RWPE1 (cell line): ENCODE measurements at places on chromosomes 7 and 10.

DNA sequence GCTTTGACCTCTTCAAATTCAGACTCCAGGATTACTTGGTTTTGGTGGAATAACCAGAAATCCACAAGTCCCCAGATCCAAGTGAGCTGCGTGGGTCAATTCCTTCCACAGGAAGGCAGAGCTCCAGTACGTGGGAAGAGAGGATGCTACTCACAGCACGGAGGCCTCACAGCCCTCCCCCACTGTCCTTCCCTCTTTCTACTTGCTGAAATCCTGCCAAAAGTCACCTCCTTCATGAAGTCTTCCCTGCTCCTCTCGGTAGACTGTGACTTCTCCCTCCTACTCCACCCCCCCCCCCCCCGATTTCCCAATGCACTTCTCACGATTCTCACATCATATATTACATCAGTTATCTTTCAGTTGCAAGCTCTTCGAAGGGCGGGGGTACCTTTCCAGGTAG, 12.3 kb downstream of the CAMK2G start:
- DNase-seq = no peak

GRCh38 chr10:11080564-11080984, 62.9 kb downstream of the CELF2 start:
- no peak for DNase-seq

GRCh38 chr7:19575909-19576557, 132.8 kb downstream of the POLR1F start:
- no peak for DNase-seq

- peak; percentile 38 for DNase-seq
Measured at GRCh38 chr10:94546049-94546900, 687 bp downstream of the HELLS start.

GRCh38 chr10:21813946-21814345, 189.6 kb downstream of the DNAJC1 start:
- no peak for DNase-seq

DNA sequence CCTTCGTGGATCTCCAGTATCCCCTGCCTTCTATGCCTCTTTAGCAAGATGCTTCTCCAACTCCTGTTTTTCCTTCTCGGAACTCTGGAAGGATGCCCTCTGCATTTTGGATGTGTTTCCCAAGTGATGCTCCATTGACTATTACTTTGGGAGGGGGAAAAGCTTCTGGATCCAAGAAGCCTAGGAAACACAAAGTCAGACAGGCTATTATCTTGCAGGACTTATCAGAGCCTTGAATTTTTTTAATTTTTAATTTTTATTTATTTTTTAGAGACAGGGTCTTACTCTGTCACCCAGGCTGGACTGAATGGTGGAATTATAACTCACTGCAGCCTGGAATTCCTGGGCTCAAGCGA, 21.1 kb downstream of the TMEM270 start:
- DNase-seq = no peak

DNA sequence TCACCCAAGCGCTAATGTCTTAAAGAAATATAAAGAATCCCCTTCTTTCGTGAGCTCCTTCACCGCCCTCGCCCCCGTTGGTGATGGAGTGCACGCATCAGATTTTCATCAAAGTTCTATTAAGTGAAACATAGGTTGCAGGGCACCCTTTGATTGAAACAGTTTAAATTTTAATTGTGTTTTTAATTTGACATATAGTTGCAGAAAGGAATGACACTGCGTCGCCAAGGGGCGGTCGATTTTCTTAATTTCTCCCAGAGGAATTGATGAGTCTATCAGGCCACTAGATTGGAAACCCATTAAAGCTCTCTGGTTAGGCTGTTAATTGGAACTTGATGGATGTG, 4.1 kb upstream of the HMX2 start:
- DNase-seq = no peak

- DNase-seq = no peak
Measured at GRCh38 chr10:132590752-132591121, 53.1 kb downstream of the INPP5A start.

DNA sequence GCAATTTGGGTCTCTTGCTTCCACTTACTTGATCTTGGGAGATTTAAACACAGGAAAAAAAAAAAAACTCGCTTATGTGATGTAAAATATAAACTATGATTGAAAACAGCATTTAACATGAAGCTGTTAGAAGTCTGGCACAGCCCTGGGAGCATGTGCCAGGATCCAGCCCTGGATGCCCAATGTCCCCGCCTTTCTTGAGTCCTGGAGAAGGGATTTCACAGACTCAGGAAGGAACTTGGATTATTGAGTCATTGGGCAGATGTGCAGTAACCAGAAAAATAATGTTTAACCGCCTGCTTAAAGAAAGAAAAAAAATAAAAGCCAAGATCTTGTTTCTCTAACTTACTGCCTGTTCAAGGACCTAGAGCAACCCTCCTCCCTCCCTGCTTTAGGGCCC, 3.7 kb upstream of the JCAD start:
- DNase-seq = no peak

DNA sequence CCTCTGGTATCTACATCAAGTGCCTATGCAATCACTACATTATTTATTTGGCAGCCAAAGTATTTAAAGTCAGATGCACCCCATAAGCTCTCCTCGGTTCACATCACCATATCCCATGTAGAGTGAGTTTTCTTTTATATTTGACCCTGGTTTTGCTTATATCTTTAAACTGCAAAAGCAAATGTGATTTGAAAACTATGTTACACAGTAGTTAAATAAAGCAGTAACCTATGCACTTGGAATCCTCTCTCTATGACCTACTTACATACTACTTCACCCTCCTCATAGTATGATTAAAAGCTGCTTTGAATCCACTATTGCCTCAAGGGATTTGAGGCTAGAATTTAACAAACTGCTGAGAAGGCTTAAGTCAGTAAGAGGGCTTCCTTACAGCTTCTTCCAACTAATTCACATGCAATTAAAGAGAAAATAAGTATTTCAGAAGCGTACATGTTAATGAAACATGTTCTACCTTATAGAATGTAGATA, 2.2 kb upstream of the CELF2 start:
- no peak for DNase-seq

GRCh38 chr10:79610601-79611191, at the start of gene SFTPA1:
Gene SFTPA1, plus strand, starts transcription at chr10:79610939. Its CDS starts 887 bp downstream, at chr10:79611826.
- DNase-seq = no peak

DNA sequence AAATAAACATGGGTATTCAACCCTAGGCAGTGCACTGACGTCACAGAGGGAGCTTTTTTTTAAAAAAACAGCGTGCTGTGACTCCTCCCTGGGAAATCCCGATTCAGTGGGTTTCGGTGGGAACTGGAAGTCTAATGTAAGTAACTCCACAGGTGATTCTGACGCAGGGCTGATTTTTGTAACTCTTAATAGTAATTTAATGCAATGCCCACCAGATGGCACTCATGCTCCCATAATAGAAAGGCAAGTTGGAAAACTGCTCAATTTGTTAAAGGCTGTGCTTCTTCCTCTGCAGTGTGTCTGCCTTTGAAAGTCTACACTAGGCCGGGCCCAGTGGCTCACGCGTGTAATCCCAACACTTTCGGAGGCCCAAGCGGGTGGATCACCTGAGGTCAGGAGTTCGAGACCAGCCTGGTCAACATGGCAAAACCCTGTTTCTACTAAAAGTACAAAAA, 10.9 kb upstream of the RSU1 start:
- peak; percentile 28 for DNase-seq

- DNase-seq = no peak
Measured at GRCh38 chr10:132738454-132739224, 47.3 kb downstream of the NKX6-2 start.
